ENCODE measurements at places on chromosomes 2 and 18.

DNA sequence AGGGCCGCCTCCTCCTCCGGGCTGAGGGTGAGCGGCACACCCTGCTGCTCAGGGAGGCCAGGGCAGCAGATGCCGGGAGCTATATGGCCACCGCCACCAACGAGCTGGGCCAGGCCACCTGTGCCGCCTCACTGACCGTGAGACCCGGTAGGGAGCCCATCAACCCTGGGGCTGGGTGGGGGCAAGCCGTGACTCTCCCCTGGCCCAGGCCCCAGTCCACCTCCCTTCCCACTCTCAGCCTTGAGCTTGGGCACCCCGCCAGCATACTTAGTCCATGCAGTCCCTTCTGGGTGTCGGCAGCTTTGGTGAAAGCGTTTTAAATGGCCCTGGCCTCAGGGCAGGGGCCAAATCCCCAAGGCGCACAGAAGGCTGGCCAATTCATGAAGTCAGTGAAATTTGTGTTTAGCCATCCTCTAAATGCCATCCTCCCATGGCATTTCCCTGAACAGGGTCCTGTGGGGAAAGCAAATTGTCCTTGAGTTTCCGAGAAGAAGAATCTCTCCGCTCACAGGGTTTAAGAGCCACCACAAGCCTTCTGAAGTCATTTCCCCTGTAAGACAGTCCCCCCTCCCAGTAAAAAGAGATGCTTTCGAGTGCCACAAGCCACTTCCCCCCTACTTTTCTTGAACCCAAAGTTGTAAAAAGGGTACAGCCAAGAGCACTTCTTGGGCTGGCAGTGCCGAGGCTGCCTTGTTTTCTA lies 17.2 kb downstream of the SPEG start:
- no peak for DNase-seq

DNA sequence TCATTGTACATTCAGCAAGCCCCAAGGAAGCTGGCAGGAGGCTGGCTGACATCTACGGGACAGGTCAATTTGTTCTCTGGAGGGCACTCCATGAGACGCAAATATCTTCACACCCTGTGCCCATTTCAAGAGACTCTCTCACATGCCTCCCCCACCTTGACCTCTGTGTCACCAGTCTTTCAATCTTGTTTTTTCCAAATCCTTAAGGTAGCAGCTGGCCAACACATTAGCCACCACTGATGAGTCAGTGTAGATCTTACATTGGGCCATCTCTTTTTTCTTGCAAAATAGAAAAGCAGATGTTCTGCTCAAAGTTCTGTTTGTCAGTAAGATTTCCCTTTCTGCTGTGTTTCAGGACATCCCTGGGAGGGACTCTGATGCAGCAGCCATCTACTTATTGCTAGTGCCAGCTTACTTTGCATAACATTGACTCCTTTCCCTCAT lies 1.7 kb upstream of the DPP4 start:
- no peak for DNase-seq

GRCh38 chr2:11213090-11213638 lies 57.9 kb downstream of the SLC66A3 start:
- DNase-seq = no peak

GRCh38 chr2:179861027-179861415 lies 391 bp downstream of the ZNF385B start:
- peak; percentile 27 for DNase-seq

GRCh38 chr18:48942086-48942485 lies 8.7 kb downstream of the SMAD7 start:
- DNase-seq = no peak

GRCh38 chr18:63606526-63606925 lies 19.4 kb downstream of the SERPINB13 start:
- no peak for DNase-seq

- no peak for DNase-seq
These were observed 53.1 kb downstream of the CAB39 start for GRCh38 chr2:230765611-230766300.

DNA sequence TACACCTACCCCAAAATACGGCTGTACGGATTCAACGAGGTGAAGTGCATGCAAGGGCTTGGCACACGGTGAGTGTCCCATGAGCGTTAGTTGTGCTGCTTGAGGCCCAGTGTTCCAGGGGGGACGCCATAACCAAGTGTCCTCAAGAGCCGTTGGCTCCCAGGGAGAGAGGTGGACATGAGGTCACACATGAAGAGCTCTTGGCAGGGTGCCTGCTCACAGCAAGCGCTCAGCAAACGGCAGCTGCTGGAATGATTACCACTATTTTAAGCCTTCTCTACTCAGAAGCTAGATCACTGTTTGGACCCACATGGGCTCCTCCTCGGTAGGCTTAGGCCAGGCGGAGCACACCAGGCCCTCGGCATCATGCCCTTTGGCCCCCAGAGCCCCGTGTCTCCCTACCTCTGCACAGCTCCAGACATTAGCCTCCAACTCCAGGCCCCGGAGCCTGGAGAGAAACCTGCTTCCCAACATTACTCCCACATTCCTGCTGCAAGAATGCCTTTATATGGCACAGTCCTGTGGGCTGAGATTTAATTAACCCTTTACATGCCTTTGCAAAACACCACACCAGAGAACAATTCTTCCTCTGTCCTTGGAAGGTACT lies 68.4 kb upstream of the PPP1CB start:
- DNase-seq = no peak

DNA sequence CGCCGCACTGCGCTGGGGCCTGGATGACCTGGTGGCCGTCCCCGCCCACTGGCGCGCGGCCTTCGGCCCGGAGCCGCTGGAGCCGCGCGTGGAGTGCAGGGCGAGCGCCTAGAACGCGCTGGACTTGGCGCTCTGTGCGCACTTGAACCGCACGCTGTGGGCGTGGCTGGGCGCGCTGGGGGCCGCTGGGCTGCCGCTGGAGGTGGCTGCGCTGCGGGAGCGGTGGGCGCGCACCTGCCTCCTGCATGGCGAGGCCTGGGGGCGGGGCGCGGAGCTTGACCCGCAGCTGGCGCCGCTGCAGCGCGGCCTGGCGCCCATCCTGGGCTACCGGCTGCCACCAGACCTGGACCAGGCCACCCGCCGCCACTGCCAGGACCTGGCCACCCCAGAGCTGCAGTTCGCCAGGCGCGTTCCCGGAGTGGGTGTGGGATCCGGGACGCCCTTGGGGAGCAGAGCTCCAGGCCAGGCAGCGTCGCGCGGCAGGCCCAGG lies 9.9 kb downstream of the AQP12B start:
- DNase-seq = no peak

Measured in activated CD4-positive, alpha-beta T cell treated with anti-CD3 and anti-CD28 coated beads for 36 hours (primary cell).